Retina (tissue), 1 donor: ENCODE measurements at places on chromosomes 1 and 21.
A peak's percentile ranks its signal among the peaks of the same experiment; 100 is the strongest.

DNA sequence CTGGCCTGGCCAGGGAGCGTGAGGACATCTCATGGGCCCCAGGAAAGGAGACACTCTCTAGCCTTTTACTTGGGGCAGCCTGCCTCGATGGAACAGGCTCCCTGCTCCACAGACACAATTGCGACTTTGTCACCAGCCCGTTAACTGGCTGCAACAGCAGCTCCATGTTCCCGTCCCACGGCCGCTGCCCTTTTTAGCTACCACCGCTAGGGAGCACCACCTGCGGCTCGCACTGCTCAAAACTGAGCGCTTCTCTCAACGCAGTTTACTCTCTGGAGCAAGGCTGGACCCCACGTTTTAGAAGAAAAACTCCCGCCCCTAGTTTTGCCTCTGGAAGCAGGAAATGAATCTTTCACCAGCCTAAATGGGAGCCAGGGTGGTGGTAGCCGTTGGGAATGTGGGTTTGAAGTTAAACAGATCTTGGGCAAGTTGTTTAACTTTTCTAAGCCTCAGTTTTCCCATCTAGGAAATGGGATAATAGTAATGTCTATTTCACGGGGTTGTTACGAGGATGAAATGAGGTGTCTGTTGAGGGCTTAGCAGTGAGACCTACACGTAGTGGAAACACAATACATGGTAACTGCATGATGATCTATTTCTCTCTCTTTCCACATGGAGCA is 3.5 kb upstream of the LRRC38 start:
- DNase-seq: no peak

DNA sequence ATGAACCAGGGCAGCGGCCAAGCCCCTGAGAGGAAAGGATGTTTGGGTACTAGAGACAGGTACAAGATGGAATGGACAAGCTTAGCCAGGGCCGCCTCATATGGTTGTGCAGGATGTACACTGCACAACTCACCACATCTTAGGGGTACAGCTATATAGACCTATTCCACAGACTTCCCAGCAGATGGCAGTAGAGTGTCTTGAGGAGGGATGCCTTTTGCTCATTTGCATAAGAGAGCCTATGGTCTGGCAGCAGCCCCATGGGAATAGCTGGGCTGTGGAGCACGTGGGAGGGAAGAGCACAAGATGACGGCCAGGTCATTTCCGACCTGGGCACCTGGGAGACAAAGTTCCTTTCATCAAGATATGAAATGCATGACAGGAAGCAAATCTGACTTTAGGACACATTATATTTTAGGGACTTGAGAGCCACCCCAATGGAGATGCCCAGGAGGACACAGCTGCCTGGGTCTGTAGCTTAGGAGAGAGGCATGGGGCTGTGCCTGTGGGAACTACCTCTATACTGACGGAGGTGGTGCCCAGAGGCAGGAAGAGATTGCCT is 215.5 kb downstream of the KCNJ6 start:
- peak; percentile 72 for DNase-seq

DNA sequence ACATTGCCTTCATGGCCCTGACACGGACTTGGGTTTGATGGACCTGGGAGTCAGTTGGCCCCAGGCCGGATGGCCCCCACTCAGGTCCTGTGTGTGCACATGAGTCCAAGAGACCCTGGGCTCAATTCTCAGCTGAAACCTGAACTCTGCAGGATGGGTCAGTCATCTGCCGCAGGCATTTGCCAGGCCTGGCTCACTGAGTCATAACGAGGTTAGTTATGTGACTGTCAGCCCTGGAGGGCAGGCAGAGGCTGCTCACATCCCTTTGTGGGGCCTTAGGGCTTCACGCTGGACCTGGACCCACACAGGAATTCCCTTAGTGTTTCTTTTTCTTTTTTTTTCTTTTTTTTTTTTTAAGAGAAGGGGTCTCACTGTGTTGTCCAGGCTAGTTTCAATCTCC is 46.5 kb downstream of the PSMG1 start:
- no peak for DNase-seq

- DNase-seq: no peak
These were observed 13.5 kb upstream of the CD2 start for GRCh38 chr1:116740746-116741145.

DNA sequence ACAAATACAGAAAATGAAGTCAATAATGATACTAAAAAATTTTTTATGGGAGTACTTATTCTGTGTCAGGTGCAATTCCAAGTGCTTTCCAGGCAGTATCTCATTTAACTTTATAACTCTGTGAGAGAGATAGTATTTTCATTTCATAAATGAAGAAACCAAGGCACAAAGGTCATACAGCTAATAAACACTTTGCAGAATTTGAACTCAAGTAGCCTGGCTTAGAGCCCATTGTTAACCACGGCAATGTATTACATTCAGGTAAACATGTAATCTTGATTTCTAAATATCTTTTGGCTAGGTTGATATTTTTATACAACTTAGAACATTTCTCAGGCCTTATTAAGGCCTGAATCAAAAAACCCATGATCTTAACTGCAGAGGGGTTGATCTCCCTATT is 28.9 kb upstream of the PKN2 start:
- no peak for DNase-seq

GRCh38 chr1:154773551-154773950 is 96.5 kb downstream of the KCNN3 start:
- DNase-seq: no peak

- no peak for DNase-seq
These were observed 36.9 kb downstream of the RAP1GAP start for GRCh38 chr1:21631944-21632887.

DNA sequence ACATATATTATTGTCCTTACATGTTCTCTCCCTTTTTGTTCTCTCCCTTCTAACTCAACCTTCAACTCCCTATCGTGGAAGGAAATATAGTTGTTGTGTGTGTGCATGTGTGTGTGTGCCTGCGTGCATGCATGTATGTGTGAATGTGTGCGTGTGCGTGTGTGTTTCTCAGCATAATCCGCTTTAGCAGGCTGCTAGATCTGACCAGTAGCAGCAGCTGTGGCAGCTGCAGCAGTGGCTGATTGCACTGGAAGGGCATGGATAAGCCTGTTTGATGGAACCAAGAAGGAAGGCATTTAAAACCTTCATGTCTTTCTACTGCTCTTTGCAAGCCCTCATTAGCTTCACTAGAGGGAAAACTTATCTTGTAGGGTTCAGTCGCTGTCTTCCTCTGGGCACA is 65.6 kb upstream of the IRF2BP2 start:
- DNase-seq: no peak

GRCh38 chr1:20487236-20487590 is 1.2 kb upstream of the CAMK2N1 start:
- no peak for DNase-seq

DNA sequence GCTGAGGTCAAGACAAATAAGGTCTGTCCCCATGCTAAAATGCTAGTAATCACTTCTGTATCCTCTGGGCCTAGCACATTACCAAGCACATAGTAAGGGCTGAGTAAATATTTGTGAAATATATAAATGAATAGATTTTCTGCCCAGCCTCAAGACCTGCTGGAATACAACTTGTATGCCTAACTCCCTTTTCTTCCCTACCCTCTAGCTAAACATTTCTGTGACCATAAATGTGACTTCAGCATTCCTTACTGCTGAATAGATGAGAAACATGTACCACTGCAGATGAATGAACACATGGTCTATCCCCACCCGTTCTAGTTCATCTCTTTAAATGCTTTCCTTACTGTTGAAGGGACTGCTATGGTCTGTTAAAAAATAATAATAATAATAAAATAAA is 209.0 kb upstream of the HOOK1 start:
- no peak for DNase-seq

DNA sequence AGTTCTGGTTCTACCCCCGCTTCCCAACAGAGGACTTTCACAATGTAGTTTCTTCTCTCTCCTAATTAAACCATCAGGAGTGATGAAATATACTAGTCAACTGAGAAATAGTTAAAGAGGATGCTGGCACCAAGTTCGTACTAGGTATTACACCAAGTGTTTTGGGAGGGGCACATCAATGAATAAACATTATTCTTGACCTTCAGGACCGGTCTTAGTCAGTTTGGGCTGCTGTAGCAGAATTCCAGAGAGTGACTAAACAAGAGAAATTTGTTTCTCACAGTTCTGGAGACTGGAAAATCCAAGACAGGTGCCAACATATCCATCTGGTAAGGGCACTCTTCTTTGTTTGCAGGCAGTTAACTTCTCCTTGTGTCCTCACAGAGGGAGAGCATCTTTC is 103.8 kb downstream of the SPATA17 start:
- DNase-seq: no peak

DNA sequence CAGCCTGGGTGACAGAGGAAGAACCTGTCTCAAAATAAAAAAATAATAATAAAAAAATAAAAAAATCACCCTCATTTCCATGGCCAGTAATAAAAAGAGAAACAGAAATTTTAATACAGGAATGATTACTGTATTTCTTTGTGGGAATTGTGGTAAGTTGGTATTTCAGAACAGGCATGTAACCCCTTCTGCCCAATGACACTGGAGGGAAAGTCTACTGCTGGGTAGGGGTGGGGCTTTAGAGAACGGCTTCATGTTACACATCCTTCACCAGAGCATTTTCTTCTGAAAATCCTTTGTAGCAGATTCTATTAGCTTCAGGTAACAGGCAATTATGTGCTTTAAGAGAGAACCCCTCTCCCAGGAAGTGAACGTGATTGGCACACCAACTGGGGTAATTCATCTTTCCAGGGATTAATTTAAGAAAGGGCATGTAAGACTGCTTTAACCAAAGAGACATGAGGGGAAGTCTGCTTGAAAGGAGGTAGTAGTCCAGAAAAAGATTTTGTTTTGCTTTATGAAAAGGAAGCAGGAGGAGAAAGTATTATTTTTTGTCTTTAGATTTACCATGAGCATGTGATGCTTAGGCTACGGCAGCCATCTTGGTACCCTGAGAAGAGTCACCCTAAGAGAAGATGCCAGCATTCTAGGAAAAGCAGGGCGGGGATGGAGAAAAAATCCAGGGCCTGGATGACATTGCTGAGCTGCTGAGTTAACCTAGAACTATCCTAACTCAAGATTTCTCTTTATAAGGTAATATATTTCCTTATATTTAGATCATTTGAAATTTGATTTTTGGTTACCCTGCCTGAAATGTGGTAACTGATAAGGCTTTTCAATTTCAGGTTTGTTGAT is 57.7 kb upstream of the DPT start:
- DNase-seq: no peak

DNA sequence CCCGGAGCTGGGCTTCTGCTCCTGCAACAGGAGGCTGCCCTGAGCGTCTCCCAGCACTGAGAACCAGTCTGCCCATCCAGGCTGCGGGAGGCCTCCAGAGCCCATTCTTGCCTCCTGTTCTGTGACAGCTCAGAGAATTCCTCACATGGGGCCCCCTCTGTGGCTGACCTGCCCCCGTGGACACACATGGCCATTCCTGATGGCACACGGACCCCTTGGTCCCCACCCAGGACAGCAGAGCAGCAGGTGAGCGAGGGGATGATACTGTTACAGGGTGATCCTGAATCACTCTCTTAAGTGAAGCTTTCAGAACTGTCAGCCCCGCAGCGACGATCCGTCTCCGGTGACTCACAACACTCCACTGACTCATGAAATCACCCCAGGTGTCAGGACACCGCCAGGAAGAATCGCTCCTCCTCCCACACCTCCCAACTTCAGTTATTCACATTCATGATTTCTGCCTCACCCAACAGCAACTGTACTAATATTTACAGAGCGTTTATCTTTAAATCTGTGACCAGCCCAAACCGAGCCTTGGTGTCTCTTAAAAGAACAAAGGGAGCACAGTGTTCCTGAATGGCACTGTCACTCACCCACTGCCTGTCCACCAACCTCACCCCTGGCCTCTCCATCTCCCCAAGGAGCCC is 22.5 kb downstream of the CHD5 start:
- no peak for DNase-seq

- DNase-seq: no peak
These were observed 141.4 kb downstream of the RERE start for GRCh38 chr1:8676072-8676471.

DNA sequence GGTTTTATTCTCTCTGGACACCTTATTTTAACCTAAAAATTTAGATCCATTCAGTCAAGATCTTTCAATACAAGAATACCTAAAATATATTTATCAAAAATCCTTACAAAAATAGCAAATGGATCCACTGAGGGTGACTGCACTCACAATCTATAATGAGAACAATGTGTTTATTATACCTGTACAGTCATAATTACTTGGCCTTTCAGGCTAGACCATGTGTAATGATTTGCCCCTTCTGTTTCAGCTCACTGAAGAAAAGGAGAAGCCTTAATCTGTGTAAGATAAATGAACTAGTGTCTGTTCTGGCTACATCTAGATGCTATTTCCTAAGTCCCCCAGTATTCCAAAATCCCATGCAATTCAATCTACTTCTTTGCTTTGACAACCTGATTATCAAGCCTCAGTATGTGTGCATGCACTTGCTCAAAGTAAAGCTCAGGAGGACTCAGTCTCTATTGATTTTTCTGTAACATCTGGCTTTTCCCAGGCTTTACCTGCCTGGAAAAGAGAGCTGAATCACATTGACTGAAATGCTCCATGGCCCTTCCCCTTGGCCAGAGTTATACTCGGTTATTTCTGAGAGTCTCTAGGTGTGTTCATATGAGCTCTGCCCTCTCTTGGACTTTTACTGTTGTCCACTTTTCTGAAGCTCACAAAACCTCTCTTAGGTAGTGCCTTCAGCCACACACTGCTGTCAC is 27.6 kb downstream of the CRP start:
- DNase-seq: no peak

- no peak for DNase-seq
These were observed 271.6 kb upstream of the SGIP1 start for GRCh38 chr1:66262208-66262963.

DNA sequence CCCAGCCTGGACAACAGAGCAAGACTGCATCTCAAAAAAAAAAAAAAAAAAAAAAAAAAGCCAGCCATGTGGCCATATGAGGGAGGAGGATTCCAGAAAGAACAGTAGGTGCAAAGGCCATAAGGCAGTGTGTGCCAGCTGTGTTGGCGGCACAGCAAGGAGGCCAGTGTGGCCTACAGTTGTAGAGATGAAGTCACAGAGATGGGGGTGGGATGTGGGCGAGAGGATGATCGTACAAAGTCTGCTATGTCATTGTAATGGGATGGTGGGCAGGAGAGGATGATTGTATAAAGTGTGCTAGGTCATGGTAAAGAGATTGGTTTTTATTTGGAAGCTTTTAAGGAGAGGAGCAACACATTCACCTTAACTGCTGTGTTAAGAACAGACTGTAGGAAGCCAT is 9.8 kb upstream of the CR1 start:
- DNase-seq: no peak

DNA sequence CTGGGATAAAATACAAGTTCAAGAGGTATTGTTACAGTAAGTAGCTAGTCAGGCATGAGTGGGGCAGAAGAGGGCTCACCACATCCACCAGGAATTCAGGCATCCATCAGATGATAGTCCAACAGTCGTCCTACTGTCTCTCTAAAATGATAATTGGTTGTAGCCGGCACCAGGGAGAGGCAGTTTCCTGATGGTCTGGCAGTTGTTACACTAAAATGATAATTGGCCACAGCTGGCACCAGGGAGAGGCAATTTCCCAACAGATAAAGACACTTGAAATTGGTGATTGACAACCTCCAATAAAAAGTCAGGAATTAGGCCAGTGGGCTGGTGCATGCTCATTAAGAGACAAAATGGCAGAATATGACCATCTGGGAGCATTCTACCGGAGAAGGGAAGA is 545.8 kb downstream of the AMY1C start:
- DNase-seq: no peak

GRCh38 chr1:119544165-119544762 is 37.3 kb downstream of the HSD3B1 start:
- no peak for DNase-seq

GRCh38 chr21:34836103-34836932 is 167.5 kb downstream of the CLIC6 start:
- no peak for DNase-seq

- peak; percentile 89 for DNase-seq
These were observed 5.2 kb downstream of the FOXD3 start for GRCh38 chr1:63327417-63328054.
